CD4-positive, alpha-beta T cell treated with Interleukin-4 for 1 hour (primary cell): ENCODE measurements at places on chromosomes 5 and 9.

DNA sequence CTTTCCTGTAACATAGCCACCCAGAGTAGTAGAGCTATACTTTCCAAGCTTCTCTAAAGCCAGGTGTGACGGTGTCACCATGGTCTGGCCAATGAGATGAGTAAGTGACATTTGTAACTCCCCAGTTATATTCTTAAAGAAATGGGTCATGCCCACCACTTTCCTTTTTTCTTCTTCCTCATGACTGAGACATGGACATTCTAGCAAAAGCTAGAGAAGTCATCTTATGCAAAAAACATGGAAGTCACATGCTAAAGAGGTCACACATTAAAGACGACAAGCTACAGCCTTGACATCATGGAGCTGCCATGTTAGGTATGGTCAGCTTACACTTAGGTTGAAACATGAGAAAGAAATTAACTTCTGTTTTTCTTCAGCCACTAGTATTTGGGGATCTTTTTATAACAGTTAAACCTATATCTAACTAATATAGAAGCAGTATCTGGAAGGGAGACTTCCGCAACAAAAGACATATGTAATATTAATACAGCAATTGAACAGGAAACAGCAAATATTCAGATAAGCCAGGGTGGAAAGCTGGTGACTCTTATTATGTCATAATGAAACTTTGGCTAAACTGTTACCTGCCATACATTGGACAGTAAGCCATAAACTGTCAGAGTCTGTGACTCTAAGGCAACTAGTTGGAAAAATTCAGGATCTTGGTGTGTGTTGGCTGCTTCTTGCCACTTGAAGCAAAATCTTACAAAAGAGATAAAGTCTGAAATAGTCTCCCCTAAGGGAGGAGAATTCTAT, 54.7 kb upstream of the SNX2 start:
- DNase-seq: no peak

- DNase-seq: no peak
Measured at GRCh38 chr5:151509231-151509630, 61.8 kb downstream of the SLC36A1 start.

DNA sequence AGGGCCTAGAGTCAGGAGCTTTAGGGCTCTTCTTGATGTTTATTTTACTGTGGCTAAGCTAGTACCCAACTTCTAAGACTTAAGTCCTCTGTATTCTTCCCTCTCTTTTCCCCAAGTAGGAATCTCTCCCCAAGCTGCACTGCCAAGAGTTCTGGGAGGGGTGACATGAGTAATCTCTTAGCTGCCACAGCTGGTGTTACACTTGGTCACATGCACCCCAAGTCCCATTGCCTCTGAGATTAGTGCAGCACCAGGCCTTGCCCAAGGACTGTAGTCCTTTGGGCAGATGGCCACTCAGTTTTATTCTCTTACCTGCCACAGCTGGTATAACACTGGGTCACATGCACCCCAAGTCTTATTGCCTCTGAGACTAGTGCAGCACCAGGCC, 114.7 kb upstream of the RIOK2 start:
- DNase-seq: no peak

- DNase-seq: no peak
Measured at GRCh38 chr9:133737071-133737773, 930 bp downstream of the SARDH start.

DNA sequence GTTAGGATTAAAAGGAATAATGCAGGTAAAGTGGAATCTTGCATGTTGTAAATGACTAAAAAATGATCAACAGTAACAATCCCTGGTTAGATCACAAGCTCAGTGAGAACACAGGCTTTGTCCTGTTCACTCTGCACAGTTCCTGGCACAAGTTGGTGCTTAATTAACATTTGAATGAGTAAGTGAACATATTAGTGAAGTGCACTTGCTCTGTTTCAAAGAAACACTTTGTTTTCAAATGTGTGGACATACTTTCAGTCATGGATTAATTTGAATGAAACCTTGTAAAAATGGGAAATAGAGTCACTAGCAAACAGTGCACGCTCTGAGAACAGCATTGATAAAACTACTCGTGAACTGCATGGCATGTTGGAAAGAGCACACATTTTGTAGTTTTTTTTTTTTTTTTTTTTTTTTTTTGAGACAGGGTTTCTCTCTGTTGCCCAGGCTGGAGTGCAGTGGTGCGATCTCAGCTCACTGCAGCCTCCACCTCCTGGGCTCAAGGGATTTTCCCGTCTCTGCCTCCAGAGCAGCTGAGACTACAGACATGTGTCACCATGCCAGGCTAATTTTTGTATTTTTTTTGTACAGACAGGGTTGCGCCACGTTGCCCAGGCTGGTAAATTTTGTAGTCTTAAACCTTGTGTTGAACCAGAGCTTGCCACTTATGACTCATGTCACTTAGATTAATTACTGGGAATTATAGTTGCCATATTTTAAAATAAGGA, 159.9 kb downstream of the LURAP1L start:
- no peak for DNase-seq
